NCI-H1417 treated with DMSO at 0.1 percent for 48 hours (cell line): ENCODE measurements at places on chromosomes 16 and 17.

DNA sequence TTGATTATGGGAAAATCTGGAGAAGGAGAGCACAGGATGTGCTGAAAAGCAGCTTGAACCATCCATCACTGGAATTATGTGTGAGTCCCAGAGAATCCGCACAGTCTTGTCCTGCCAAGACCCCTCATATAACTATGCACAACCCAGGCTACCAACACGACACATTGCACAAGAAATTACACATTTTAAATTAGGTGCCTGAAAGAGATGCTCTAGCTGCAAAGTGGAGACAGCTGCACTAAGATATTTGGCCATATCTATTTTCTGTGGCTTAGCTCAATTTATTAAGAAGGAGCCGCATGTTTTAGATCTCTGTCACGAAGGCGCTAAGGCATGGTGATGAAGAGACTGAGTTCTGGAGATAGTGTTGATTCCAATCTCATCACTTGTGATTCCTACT is 1308.4 kb downstream of the CDH8 start:
- no peak for DNase-seq

DNA sequence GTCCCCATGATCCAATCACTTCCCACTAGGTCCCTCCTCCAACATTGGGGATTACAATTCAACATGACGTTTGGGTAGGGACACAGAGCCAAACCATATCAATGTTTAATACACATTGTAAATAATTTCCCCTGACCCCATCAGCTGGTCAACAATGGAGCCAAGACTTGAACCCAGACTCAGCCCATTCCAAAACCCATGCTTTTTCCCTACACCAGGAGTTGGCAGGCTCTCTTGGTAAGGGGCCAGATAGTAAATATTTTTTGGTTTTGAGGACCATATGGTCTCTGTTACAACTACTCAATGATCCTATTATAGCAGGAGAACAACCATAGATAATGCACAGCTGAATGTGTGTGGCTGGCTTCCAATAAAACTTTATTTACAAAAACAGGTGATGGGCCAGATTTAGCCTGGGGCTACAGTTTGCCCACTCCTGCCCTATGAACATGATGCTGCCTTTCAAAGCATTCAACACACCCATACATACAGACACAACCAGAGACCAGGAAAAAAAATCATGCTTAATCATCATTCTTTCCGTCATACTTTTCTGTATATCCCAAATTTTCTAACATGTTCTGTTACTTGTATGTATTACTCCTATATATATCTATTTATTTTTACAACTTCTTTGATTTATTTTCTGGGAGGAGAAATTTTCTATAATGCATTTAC is 22.1 kb upstream of the MSI2 start:
- DNase-seq, result no peak

- DNase-seq, result no peak
Observed at GRCh38 chr16:27426423-27427408, 24.7 kb downstream of the IL21R start.

DNA sequence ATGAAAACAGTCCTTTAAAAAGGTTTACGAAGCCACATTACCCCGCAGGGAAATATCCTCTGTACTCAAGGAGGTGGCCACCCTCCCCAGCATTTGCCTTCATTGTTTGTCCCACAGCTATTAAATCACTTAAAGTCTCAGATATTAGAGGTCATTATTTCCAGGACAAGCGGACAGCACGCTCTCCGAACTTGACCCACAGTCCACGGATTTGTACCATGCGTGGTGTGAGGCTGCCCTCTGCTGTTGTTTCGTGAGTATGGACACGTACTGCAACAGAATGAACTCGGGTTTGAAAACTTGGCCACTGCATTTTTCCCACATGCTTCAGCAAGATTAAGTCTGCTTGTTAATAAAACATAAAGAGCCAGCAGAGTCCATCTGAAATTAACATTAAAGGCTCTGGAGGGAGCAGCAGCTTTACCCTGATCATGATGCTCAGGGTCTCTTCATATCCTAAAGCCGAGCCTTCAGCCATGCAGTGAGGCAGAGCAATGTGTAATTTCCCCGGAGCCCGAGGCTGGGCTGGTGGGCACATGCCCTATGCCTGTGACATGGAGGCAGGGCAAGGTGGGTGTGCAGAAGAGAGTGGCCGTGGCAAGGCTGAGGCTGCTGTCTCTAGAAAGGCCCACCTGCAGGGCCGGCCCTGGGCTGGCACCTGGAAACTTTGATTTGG is 19.7 kb downstream of the MEAK7 start:
- no peak for DNase-seq

DNA sequence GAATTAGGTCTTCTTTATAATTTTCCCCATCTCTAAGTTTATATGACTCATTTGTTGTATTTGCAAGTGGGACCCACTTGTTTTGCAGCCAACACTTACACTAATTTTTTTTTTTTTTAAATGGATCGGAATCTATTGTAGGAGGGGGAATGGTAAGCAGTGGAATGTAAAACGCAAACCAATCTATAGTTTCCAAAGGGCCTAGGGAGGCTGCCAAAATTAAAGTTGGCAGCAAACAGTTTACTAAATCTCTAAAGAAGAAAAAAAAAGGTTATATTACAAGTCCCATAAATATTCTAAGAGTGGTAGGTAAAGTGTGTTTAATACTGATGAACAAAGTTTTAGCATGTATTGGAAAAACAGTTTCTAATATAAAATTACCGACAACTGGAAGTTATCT is 416.8 kb upstream of the SALL1 start:
- no peak for DNase-seq

DNA sequence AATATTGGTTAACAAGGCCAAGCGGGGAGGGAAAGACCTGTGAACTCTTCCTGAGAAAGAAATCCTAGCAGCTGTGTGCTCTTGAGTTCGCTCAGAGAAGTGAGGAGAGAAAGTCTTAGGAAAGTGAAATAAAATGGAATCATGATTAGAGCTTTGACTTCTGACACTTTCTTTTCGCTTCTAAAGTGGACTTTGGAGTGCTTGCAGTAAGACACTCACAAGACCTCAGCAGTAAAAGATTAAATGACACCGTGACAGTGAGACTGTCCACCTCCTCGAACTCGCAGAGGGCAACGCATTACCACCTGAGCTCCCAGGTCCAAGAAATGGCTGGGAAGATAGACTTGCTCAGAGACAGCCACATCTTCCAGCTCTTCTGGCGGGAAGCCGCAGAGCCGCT is 71.2 kb downstream of the RNF213 start:
- DNase-seq, result no peak

- DNase-seq, result no peak
Observed at GRCh38 chr16:73768786-73769203, 527.8 kb upstream of the PSMD7 start.

GRCh38 chr16:82182266-82183003 is 12.4 kb upstream of the MPHOSPH6 start:
- DNase-seq, result no peak
